Cerebellar nuclear complex (tissue), 1 donor: ENCODE measurements at places on chromosomes 4 and X.

- no peak for DNase-seq
Measured at GRCh38 chrX:10983526-10983925, 127.6 kb upstream of the HCCS start.

- DNase-seq, result no peak
Measured at GRCh38 chr4:15648600-15648999, 6.6 kb downstream of the FBXL5 start.

- no peak for DNase-seq
Measured at GRCh38 chr4:104907074-104907649, 239.5 kb upstream of the TET2 start.

GRCh38 chr4:112633477-112634235 lies 3.1 kb downstream of the ZGRF1 start:
- no peak for DNase-seq

DNA sequence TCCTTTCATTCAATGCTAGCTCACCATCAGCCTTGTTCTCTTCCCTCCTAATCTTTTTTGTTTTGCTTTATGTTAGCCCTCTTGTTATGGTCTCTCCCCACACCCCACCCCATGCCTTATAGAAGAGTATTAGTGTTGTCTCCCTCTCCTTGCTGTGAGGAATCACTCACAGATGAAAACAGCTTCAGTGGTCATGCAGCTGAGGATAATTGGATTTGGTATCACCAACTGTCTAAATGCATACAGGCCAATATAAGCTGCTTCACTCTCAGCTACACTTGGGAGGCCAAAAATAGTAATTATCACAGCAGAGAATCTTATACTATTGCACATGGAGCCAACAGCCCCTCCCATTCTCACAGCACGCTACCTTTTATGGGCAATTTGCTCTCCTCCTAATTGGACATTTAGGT lies 494.6 kb upstream of the FAM241A start:
- no peak for DNase-seq

DNA sequence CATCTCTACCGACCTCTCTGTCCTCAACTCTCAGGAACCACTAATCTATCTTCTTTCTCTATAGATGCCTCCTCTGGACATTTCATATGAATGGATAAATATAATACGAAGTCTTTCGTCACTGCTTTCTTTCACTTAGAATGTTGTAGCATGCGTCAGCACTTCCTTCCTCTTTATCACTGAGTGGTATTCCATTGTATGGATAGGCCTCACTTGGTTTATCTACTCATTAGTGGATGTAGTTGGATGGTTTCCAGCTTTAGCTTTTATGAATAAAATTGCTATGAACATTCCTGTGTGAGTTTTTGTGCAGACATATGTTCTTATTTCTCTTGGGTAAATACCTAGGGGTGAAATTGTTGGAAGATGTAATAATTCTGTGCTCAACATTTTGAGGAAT lies 528.2 kb upstream of the FAT1 start:
- DNase-seq, result no peak

DNA sequence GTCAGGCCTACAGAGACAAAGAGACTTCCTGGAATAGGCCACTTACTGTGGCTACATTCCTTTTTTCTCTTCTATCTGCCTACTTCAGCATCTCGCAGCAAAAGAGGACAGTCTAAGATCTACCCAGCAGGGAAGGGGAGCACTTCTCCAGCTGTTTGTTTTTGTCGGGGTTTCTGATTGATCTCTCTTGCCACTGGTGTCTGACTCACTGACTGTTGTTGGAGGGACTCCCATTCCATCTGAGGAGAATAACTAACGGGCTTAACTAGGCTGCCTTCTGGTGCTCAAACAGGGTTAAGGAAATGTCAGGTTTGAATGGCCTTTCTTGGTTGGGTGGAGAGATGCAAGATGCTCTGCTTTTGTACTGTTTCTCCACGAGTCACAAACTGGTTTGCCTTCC lies 100.2 kb upstream of the TMEM164 start:
- DNase-seq, result no peak
